ENCODE measurements at places on chromosomes 5 and 9.

- no peak for DNase-seq
These were observed 144.1 kb upstream of the LRRTM2 start for GRCh38 chr5:139019211-139019610.

GRCh38 chr9:129607027-129607387, 13.9 kb downstream of the C9orf50 start:
- no peak for DNase-seq

- DNase-seq: peak; percentile 60
These were observed 30.1 kb downstream of the B4GALT1 start for GRCh38 chr9:33136721-33137670.

DNA sequence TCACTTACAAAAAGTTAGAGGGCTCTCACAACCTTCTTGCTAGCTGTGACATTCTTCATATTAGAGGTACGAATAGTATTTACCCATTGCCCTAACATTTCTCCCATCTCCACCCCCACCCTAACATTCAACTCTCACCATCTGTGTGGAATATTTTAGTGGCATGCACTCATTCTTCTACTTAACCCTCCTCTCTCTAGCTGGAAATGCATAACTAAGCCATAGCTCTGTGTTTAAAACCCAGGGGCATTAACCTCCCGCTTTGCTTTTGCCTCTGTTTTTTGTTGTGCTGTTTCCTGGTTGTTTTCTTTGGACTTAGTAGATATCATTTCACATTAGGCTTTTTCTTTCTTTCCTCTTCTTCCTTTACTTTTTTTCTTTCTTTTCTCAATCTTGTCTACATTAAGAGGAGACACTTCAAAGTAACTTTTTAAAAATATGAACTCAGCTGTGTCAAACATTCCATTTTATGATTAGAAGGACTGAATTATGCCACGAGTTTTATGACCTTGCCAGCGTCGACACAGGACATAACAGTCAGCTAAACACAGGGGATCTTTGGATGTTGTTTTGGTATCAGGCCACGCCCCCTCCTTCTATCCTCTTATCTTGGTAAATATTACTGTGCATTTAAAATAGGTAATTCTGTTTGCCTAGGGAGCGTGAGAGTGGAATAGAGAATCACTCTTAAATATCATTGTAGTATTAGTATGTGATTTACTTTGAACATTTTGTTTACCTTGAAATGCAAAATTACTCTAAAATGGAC, 236.0 kb downstream of the CD180 start:
- DNase-seq: peak; percentile 2

DNA sequence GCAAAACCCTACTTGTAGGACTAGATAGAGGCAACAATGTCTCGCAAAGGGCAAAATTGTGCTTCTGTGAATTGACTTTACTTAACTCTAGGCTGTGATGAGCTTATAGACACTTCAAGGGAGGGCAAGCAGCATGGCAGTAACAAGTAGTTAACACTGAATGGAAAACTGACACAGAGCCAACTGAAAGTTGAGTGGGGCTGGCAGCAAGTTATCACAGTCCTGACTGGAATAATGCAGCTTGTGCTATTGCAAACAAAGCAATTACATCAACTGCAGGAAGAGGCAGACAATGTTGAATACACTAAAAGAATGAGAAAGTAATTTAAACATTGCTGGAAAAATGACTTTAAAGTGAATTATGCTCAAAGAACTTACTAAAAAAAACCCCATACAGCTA, 62.2 kb downstream of the RNF38 start:
- peak; percentile 40 for DNase-seq

DNA sequence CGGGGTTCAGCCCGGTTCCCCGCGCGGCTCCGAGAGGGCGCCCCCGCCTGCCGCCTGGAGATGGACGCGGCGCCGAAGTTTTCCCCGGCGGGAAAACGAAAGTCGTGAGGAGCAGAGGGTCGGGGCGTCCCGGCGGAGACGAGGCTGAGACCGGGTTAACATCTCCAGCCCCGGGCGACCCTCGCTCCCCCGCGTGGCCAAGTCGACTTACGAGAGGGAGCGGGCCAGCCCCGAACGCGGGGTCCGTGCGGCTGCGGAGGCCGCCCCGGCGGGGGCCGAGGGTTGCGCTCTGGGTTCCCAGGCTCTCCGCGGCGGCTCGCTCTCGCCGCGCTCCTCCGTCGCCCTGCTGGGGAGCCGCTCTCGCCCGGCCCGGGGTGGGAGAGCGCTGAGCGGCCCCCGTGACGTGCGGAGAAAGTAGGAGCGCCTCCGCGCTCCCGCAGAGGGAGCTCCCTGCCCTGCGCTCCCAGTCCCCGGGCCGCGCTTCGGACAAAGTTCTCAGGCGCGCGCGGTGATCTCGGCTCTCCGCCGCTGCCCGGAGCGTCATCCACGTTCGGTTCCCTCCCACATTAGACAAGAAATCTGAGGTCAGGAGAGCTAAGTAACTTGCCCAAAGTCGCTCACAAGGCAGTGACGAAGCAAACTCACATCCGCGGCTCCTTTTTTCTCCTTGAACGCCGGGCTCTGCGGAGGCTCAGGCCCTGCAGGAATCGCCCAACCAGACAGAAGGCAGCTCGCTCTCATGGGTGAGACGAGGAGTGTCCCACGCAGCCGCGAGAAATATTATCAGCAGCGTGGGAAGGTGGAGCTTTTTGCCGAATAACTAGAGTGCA, 1.2 kb upstream of the GCNT4 start:
- DNase-seq: peak; percentile 92

DNA sequence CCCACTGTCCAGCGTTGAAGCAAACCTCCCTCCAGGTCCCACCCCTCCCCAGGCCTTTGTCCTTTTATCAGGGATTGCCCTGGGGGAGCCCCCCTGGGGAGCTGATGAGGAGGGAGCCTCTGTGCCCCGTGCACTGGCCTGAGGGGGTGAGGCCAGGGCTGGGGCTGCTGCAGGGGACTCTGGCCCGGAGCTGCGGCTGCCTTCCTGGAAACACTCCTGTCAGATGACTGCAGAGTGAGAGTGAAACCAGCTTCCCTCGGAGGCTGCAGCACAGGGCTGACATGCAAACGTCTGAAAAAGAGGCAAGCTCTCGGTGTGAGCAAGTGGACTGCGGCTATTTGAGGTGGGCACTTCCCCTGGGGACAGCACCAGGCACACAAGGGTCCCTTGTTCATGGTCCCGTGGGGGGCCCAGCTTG, 4.6 kb upstream of the TRAF2 start:
- peak; percentile 19 for DNase-seq

- no peak for DNase-seq
These were observed 984.6 kb upstream of the SEMA6A start for GRCh38 chr5:117559005-117559844.

GRCh38 chr5:44862808-44863207, 54.1 kb downstream of the MRPS30 start:
- peak; percentile 17 for DNase-seq

DNA sequence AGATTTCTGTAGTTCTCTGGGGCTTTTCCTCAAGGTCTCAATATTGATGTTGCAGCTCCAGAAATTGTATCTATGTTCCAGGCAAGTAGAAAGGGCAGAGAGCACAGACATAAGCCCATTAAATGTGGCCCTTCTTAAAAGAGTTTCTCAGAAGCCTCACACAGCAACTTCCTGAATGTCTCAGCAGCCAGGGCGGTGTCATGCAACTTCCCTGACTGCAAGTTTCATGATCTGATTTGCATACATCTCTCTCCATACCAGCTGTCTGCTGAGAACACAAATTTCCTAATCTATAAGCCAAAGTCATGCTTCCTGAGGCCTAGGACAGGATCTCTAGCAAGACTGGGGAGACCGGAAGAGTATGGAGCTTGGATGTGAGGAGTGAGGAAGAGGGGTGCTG, 13.0 kb downstream of the RGS7BP start:
- no peak for DNase-seq

Data from mammary epithelial cell (primary cell).